ENCODE measurements at places on chromosomes 3 and 15.
A peak's percentile ranks its signal among the peaks of the same experiment; 100 is the strongest.

GRCh38 chr3:120182613-120183511 is 88.6 kb upstream of the GSK3B start:
- DNase-seq, result no peak

DNA sequence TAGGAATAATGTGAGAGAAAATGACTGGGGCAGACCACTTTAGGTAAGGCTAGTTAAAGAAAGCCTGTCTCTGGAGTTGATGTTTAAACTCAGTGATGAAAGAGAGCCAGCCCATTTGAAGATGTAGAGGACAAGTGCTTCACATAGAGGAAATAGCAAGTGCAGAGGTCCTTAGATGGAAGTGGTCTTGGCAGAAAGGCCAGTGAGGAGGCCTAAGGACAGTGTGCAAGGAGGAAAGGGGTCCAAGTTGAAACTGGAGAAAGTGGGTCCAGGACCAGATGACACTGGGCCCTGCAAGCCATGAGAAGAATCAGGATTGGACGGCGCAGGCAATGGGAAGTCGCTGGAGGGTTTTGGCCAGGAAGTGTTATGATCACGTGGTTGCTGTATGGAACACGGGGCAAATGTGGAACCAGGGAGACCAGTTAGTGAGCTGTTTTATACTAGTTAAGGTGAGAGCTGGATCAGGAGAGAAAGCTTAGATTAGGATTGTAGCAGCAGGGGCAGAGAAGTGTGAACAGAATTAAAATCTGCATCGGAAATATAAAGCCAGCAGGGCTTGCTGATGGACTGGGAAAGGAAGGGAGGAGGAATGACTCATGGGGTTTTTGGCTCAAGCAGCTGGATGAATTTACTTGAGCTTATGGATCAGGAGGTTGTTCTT is 48.0 kb upstream of the SCAANT1 start:
- DNase-seq, result peak; percentile 36

DNA sequence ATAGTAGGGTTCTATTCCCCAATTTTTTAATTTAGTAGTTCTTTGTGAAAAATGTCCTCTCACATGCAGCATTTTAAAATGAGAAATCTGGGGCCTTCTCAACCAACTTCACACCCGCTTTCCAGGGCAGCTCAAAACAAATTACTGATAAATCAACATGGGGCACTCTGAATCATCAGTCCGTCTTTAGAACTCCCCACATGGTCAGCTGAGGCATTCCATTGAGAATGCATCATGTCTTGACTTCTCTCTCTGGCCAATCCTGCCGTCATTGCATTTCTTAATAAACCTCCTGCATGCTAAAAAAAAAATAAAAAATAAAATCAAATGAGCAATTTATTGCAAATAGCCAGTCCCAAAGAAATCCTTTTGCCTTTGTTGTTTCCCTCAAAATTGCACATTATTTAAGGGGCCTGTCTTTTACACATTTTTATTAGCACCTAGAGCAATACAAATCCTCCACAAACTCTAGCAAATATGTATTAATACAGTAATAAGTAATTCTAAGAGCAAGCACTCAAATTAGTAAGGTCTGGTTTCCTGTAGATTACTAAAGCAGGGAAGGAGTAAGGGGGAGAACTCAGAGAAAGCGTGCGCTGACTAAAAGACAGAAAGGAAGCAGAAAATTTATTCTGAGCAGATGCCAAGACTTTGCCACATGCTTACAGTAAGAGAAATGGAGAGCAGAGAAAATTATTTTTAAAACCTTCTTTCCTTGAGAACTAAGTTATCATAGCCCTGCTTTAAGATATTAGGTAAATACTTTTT is 175.7 kb downstream of the TNIK start:
- no peak for DNase-seq

- DNase-seq, result no peak
These were observed 729.7 kb downstream of the ROBO1 start for GRCh38 chr3:79038057-79038456.

- no peak for DNase-seq
These were observed 53.3 kb downstream of the GJD2 start for GRCh38 chr15:34701536-34701935.

DNA sequence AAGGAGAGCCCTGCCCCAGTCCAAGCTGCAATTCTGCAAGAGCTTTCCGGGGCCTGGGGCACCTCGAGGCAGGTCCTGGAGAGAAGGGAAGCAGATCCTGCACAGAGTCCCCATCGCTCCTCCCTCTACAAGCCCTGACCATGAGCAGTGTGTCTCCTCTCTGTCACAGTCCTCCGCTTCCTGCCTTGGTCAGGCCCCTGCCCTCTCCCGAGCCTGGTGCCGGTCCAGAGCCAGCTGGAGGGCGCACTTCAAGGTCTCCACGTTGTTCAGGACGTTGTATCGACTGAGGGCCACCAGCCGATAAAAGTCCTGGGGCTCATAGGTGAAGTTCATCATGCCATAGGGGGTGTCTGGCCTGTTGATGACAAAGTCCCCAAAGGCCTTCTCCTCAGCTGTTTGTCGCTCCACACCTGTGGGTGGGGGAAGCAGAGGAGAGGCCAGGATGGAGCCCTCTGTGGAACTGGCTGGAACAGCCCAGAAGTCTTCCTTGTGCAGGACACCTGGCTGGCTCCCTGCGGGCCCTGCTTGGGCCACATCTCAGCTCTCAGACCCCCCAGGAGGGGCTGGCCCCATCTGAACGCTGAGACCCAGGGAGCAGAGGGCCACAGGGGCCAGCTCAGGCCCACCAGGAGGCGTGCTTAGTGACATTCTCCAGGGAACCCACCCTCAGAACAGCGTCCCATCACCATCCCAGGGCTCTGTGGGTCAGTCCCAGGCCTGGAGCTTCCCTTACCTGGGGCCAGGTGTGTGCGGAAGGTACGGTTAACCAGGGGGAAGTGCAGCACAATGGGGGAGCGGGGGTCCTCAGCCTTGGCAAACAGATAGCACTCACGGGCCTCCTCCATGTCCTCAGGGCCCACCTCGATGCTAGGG is 14.4 kb downstream of the PLA2G4F start:
- no peak for DNase-seq

GRCh38 chr3:12785096-12785495 is 11.4 kb upstream of the CAND2 start:
- DNase-seq, result no peak

Measured in NCI-H2081 (cell line).